ENCODE measurements at places on chromosomes 7 and 10. TPM values are rescaled to one million over a fixed set of nuclear protein-coding genes. Genes with fewer than 3 reads are reported as not detected.

The GNAT3 gene
- total RNA-seq = not detected

The TRDMT1 gene
- 11.7 TPM for total RNA-seq

The EBF3 gene
- 1.1 TPM for total RNA-seq

The MMD2 gene
- total RNA-seq = not detected

DNA sequence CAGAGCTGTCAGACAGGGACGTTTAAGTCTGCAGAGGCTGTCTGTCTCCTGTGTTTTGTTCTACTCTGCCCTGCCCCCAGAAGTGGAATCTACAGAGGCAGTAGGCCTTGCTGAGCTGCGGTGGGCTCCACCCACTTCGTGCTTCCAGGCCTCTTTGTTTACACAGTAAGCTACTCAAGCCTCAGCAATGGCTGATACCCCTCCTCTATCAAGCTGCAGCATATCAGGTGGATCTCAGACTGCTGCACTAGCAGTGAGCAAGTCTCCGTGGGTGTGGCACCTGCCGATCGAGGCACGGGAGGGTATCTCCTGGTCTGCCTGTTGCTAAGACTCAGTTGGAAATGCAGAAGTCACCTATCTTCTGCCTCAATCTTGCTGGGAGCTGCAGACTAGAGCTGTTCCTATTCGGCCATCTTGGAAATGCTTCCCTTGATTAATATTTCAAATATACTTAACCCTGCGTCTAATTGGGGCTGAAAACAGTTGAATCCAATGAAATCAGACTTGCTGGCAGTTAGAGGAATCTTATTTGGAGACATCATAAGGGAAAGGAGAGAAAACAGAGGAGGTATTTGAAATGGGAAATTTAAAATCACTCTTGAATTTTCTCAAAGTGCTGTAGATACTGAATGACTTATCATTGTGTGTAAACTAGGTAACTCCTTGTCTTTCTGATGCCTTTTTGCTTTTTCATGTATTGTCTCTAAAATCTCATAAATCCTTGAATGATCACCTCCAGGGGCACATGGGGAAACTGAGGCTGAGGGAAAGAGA, 13.8 kb upstream of the CYP3A5 start:
- peak overlapping the region; percentile 82 for H3K27ac ChIP-seq
- H3K27me3 ChIP-seq = peaks cover 12% of the 10 kb centered on the region
- DNase-seq = peak; percentile 62
- no peaks in the 10 kb centered on the region for H3K36me3 ChIP-seq
- H3K4me1 ChIP-seq = peaks cover 19% of the 10 kb centered on the region
- no peak overlapping the region for H3K4me3 ChIP-seq

- peak overlapping the region; percentile 100 for H3K27ac ChIP-seq
- no peak for DNase-seq
- H3K4me1 ChIP-seq = peaks cover 90% of the 10 kb centered on the region
These were observed 7.7 kb downstream of the CTBP2 start for GRCh38 chr10:125152450-125153368.

GRCh38 chr10:71462062-71462935, 65.6 kb downstream of the CDH23 start:
- no peaks in the 10 kb centered on the region for H3K27me3 ChIP-seq
- H3K4me1 ChIP-seq = no peaks in the 10 kb centered on the region
- no peak overlapping the region for H3K4me3 ChIP-seq
- no peak overlapping the region for H3K27ac ChIP-seq

DNA sequence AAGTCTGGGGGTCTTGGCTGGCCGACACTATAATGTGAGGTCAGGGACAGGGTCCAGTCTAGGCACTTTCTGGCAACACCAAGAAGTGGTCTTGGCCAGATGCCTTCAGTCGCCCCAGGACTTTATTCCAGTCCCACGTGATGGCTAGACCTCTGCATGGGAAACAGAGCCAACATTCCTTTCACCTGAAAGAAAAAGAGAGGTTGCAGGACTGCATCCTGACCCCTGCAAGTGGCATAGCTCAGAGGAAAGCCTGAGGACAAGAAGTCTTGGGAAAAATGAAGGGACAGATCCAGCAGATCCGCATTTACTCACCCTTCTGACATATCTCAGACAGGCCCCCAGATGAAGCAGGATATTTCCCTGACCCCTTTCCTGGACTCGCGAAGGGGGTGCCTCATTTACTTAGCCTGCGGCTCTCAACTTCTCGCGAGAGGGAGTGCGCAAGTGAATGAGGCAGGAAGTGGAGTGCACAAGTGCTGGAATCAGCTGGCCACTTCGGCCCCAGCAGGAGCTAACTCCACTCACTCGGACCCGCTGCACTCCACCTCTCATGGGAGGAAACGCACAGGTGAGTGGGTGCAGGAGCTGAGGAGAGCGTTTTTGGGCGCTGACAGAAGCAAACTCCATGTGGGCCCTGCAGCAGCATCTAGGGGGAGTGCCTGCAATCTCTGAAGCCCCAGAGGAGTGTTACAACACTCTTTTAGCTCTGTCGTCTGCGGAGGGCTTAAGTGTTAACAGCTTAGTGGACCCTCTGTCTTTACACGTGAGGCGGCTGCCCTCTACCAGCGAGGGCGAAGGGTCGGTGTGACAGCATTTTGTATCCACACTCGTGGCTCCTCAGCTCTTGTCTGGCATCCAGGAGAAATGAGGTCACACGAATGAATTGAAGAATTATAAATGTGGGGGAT, 916.2 kb upstream of the GHITM start:
- no peak overlapping the region for H3K27ac ChIP-seq
- peak; percentile 17 for DNase-seq
- H3K27me3 ChIP-seq = peaks cover 2% of the 10 kb centered on the region
- H3K4me3 ChIP-seq = peak overlapping the region; percentile 31

- no peak overlapping the region for H3K4me3 ChIP-seq
- peaks cover 3% of the 10 kb centered on the region for H3K27me3 ChIP-seq
- H3K27ac ChIP-seq = no peak overlapping the region
- no peak for DNase-seq
These were observed 45.0 kb downstream of the TRUB1 start for GRCh38 chr10:114982989-114983388.

- H3K4me1 ChIP-seq = peaks cover 31% of the 10 kb centered on the region
- H3K4me3 ChIP-seq = no peak overlapping the region
- peak overlapping the region; percentile 92 for H3K27ac ChIP-seq
- no peaks in the 10 kb centered on the region for H3K27me3 ChIP-seq
- peak; percentile 42 for DNase-seq
- H3K36me3 ChIP-seq = no peaks in the 10 kb centered on the region
These were observed 95.4 kb downstream of the ELMO1 start for GRCh38 chr7:37352974-37353948.

DNA sequence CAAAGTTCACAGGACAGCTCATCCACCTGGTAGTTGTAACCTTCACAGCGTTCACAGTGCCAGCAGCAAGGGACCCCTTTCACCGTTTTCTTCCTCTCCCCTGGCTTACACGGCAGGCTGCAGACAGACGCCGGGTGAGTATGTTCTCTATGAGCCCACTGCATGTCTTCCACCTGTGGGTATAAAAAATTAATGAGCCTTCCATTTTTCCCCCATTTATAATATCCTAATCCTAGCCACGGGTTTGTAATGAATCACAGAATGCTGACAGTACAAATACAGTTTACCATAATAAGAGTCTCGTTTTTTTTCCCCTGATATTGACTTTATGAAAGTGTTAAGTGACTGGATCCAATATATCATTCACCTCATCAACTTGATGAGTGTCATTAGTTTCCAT, 719.0 kb downstream of the GRM8 start:
- H3K4me1 ChIP-seq = peaks cover 11% of the 10 kb centered on the region
- H3K36me3 ChIP-seq = no peaks in the 10 kb centered on the region
- H3K27ac ChIP-seq = no peak overlapping the region
- no peak overlapping the region for H3K4me3 ChIP-seq
- H3K27me3 ChIP-seq = no peaks in the 10 kb centered on the region
- no peak for DNase-seq

DNA sequence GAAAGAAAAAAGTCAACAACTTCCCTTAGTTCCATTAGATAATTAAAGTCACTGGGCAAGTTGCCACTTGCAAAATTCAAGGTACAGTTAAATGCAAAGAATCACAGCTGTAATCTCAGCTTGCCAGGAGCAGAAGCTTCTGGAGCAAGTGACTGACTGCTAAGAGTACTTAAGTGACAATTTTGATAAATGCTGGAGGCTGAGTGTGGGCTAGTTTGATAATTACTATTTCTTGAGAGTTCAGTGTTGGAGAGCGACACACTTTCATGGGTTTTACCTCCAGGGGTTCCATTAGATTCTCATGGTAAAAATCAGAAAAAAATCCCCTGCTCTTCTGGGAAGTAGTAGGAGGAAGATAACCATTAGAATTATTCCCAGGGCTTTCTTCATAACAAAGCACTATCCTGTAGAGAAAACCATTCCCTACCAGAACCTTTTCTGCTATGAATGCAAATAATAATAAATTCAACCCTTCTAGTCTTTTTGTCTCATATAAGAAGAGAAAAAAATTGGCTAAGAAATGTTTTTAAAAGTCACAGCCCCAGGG, 486.3 kb downstream of the POM121L12 start:
- no peaks in the 10 kb centered on the region for H3K36me3 ChIP-seq
- H3K4me1 ChIP-seq = no peaks in the 10 kb centered on the region
- H3K27ac ChIP-seq = no peak overlapping the region
- H3K4me3 ChIP-seq = no peak overlapping the region

- no peak overlapping the region for H3K27ac ChIP-seq
- peaks cover 15% of the 10 kb centered on the region for H3K4me1 ChIP-seq
- peaks cover 2% of the 10 kb centered on the region for H3K27me3 ChIP-seq
- DNase-seq = no peak
- H3K36me3 ChIP-seq = peaks cover 10% of the 10 kb centered on the region
These were observed 72.9 kb downstream of the ADARB2 start for GRCh38 chr10:1664333-1664964.

GRCh38 chr10:7045891-7046599, 364.8 kb downstream of the SFMBT2 start:
- DNase-seq = no peak
- no peak overlapping the region for H3K27ac ChIP-seq
- H3K4me3 ChIP-seq = no peak overlapping the region
- no peaks in the 10 kb centered on the region for H3K4me1 ChIP-seq
- peaks cover 4% of the 10 kb centered on the region for H3K27me3 ChIP-seq
- H3K36me3 ChIP-seq = 0 out of 2 replicates have a peak, but pooled peaks cover 5% of the 10 kb centered on the region

All from WTC11 (cell line).